Inflammatory macrophage (primary cell): ENCODE measurements at places on chromosomes 2 and 18.
A peak's percentile ranks its signal among the peaks of the same experiment; 100 is the strongest.

GRCh38 chr18:65768120-65768778 lies 17.4 kb downstream of the CDH7 start:
- DNase-seq: no peak

- DNase-seq: no peak
These were observed 298.2 kb upstream of the CHST9 start for GRCh38 chr18:27483276-27483675.

GRCh38 chr18:55321265-55322177 lies 266.5 kb downstream of the TCF4 start:
- DNase-seq: peak; percentile 87

DNA sequence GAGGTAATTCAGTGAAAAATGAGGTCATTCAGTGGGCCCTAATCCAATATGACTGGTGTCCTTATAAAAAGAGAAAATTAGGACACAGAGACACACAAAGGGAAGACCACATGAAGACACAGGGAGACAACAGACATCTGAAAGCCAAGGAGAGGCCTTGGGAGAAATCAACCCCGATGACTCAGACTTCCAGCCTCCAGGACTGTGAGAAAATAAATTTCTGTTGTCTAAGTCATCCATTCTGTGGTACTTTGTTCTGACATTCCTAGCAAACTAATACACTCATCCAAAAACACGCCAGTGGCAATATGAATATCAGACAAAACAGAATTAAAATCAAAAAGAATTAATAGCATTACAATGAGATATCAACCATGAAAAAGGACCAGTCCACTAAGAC lies 303.7 kb downstream of the SS18 start:
- DNase-seq: no peak

DNA sequence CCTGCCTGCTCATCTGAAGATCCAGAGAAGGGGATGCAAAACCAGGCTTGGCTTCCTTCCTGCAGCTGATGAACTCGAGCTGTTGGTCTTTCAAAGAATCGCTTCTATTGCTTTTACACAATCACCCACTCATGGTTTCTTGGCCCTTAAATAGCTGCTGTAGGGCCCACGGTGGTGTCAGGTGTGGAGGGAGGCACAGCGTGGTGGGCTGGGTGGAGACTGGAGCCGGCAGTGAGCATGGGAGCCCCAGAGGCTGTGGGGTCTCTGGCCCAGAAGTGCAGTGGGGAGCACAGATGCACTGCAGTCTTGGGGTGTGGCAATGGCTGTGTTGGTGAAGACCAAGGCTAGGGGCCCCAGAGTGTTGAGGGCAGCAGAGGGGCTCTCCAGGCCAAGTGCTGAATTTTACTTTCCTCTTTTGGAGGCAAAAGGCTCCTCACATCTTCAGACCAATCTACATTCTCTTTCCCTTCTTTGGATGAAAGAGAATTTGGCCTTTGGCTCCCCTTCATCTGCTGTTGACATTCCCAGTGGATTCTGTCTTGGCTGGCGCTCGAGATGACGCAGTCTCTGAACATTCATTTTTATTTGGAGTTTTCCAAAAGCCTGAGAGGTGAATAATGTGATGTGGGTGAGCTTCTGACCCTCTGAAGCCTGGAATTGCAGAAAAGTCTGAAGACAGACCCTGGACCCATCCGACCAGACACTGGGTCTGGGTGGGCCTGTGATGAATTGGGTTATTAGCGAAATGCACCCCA lies 70.1 kb upstream of the ASB18 start:
- no peak for DNase-seq

- no peak for DNase-seq
These were observed 266.9 kb upstream of the DSEL start for GRCh38 chr18:67783196-67783946.

DNA sequence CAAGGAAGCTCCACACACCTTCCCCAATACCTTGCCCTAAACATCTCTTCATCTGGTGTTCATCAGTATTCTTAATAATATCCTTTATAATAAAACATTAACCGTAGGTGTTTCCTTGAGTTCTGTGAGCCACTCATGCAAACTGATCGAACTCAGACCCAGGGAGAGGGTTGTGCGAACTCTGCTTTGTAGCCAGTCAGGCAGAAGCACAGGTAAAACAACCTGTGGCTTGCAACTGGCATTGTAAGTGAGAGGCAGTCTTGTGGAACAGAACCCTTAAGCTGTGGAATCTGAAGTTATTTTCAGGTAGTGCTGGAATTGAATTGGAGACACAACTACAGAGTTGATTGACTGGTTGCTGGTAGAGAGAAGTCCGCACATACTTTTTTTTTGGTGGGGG lies 4.7 kb downstream of the BUB1 start:
- no peak for DNase-seq

DNA sequence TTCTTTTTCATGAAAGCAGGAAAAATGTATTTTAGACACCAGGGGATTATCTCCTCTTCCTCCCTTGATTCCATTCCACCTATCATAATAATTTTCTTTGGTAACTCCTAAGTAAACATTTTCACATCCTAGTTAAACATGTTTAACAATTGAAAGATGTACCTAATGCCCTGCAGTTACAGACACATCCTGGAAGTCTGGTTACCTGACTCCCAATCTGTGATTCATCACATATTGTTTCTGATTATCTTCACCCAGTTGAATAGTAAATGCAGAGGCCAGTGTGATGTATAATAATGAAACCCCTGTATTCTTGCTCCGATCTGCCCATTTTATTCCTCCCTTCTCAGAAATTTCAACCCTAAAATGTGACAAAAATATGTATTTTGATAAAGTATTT lies 1237.6 kb upstream of the LRRTM1 start:
- no peak for DNase-seq

DNA sequence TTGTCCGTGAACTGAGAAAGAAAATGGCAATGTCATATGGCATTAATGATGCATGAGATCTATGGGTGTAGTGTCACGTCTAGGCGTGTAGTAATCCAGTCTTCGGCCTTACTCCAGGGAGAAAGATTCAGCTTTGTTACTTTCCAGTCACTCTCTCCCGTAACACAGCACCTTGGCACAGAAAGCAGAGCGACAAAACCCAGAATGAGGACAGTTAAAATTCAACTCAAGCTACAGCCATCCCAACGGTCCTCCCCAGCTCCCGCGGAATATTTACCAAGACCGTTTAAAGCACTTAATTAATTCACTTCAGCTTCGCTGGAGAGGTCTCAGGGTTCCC lies 797 bp upstream of the CRIM1 start:
- no peak for DNase-seq

DNA sequence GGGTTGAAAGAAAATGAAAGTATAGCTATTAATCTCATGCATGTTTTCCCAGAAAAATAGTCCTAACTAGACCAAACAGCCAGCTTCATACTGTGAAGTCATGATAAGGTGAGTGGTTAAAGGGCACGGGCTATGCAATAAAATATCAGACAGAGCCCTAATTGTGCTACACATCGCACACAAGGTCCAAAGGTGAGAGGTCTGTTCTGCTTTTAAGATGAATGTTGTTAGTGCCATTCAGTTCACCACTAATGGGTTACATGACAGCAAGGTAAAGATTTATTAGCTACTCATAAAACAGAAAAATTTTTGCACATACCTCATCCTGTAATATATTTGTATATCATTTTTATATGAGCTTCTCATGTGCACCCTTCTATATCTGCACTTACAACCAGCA lies 105.0 kb upstream of the STK17B start:
- DNase-seq: no peak

DNA sequence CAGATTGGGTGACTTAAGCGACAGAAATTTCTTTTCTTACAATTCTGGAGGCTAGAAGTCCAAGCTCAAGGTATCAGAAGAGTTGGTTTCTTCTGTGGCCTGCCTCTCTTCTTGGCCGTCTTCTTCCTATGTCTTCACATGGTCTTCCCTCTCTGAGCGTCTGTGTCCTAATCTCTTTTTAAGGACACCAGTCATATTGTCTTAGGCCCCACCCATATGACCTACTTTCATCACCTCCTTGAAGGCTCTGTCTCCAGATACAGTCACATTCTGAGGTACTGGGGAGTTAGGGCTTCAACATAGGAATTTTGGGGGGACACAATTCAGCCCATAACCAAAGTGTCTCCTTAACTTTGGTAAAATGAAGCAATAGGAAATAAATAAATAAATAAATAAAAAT lies 110.9 kb upstream of the EPC2 start:
- no peak for DNase-seq

GRCh38 chr2:172833898-172834297 lies 98.3 kb downstream of the RAPGEF4 start:
- DNase-seq: no peak

DNA sequence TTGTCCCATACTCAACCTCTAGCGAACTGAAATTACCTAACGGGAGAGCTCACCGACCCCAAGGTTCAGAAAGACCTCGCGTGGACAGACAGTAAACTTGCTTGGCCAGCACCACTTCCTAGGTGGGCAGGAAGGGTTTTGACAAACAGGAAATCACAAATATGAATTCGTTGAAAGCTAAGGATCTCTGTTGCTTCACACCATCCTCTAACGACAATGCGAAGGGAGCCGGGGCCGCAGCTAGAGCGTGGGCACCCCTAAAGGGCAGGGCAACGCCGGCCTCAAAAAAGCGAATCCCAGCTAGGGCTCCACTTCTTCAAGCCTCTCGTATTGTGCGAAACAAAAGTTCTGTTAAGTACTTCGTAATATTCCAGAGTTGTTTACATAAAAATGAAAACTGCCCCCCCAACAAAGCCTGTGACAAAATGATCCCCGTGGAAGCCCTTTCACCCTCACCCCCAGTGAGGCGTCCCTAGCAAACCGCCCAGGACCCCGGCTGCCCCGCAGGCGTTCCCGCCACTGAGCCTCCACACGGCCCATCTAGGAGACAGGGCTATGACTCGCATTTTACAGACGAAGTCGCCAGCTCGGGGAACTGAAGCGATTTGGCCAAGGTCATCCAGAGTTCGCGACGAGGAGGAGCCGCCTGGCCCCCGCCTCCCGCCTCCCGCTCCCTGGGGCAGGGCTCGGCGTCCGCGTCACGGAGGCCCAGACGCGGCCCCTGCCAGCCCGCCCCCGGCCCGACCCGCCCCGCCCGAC lies 548 bp downstream of the KANSL3 start:
- peak; percentile 91 for DNase-seq

- DNase-seq: no peak
These were observed 687.8 kb upstream of the FANCL start for GRCh38 chr2:58928973-58929372.

- DNase-seq: no peak
These were observed 76.2 kb upstream of the TWIST2 start for GRCh38 chr2:238771639-238772038.

GRCh38 chr18:79585395-79586370 lies 93.9 kb upstream of the CTDP1 start:
- no peak for DNase-seq

DNA sequence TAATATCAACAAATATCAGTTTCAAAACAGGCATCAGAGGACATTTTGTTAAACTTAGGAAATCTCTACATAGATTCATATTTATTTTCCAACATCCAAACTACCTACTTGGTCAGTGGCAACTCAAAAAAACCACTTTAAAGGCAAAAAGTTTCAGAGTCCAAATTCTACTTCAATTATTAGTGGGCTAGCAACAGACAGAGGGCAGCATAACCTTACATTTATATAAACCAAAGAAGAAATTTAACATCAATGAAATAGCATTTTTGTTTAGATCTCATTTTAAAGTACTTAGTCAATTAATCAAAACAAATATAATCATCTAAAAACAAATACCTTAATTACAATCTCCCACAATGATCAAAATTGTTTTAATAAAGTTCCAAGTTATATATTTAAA lies 33.3 kb downstream of the RTTN start:
- no peak for DNase-seq
